ENCODE measurements at places on chromosomes 3 and 15.

GRCh38 chr3:47017504-47018268 is 38.2 kb downstream of the NBEAL2 start:
- no peak for DNase-seq

DNA sequence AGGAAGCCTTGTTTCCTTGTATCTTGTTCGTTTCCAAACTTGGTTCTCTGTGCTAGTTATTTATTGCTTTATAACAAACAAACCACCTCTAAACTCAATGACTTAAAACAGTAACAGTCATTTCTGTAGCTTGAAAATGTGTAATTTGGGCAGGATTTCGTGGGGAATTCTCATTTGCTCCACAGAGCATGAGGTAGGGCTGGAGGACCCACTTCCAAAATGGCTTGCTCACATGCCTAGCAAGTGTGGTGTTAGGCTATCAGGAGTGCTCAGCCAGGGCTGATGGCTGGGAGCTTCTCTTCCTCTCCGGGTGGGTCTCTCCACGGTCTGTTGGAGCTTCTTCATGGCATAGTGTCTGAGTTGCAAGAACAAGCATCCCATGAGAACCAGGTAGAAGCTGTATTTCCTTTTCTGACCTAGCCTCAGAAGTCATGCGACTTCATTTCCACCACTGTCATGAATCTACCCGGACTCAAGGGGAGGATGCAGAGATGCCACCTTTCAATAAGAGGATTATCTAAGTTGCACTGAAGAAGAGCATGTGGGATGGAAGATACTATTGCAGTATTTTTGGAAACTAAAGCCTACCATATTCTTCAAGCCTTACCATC is 8.2 kb upstream of the TNIK start:
- no peak for DNase-seq

- peak; percentile 47 for DNase-seq
Measured at GRCh38 chr15:31605467-31605931, 278.9 kb downstream of the KLF13 start.

DNA sequence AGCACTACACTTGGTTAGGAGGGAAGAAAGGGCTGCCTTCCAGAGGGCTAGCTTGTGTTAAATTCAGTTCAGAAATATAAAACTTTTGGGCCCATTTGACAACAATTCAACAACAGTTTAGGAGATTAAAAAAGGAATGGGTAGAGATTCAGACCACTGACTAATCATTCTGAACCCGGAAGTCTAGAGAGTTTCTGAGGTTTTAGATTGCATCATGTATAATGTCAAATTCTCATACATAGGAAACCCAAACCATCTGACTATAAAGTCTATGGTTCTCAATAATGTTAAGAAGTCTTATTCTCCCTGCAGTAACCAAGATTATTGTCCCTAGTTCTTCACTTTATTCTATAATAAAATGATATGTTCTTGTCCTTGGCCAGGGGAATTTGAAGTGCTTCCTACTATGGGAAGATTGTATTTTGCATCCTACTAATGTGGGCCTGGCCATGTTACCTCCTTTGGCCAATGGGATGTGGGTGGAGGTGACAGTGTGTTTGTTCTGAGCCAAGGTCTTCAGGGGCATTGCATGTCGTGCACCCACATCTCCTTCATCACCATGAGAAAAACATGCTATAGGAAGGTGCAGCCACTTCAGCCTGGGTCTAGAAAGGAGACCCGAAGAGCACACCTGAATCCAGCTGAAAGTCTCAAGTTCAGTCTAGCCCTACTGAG is 66.4 kb upstream of the CCNL1 start:
- DNase-seq: no peak

DNA sequence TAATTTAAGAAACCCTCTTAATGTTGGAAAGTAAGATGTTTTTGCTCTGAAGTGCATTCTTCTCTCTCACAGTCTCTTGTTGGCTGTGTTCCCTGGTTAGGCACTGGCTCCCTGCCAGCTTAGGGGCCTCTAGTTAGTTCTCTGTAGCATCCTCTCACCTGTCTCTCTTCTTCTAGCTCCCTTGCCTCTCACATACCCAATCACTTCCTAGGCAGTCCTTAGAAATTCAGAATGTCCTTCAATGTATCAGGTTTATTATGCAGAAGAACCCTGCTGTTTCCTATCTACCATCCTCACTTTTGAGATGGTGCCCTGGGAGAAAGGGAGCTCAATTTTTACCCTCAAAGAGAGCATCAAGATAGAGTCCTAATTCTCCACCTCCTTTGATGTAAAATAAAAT is 36.2 kb upstream of the CPNE4 start:
- DNase-seq: no peak

DNA sequence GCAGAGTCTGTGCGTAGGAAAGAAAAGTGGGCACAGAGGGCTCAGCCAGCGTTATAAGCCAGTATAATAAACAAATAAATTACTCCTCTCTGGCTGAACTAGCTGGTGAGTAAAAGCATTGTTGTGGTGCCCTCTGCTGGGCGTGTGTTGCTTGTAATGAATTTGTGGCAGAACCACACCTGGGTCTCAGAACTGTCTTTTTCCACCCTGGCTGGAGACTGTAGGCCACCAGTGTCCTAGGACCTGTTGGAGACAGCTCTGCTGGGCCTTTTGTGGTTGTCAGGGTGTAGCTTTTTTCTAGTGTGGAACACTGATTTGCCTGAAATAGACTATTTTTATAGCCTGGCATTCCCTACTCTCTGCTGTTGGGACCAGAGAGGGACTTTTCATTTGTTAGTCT is 130.5 kb upstream of the EIF1B start:
- DNase-seq: peak; percentile 85

DNA sequence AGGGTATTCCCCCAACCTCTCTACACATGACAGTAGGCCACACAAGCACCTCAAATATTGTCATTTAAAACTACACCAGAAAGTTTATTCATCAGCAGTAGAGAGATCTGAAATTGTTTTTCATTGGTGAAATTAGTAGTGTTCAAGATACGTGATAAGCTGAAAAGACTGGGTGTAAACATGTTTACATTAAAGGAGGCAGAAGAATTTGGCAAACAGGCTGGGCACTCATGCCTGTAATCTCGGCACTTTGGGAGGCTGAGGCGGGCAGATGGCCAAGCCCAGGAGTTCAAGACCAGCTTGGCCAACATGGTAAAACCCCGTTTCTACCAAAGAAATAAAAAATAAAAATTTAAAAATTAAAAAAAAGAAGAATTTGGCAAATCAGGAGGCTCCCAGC is 255.6 kb downstream of the FOXP1 start:
- DNase-seq: no peak

GRCh38 chr15:58038426-58039078 is 27.0 kb downstream of the ALDH1A2 start:
- DNase-seq: no peak

DNA sequence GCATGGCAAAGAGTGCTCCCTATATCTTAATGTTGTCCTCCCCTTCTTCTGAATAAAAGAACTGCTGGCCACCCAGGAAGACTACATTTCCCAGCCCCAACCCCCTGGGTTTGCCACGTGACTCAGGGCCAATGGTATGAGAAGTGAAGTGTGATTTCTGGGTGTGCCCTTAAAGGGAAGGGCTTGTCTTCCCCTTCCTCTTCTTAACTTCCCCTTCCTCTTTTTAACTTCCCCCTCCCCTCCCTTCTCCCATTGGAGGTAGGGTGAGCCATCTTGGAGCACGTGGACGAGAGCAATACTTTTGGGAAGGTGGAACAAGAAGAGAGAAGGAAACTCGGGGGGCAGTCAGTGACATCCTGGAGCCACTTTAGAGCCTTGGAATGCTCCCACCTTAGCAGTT is 6.8 kb upstream of the KBTBD12 start:
- DNase-seq: no peak

GRCh38 chr3:195558602-195559001 is 15.5 kb upstream of the PPP1R2 start:
- no peak for DNase-seq

Data from glutamatergic neuron (in vitro differentiated cells).